ENCODE measurements at places on chromosomes 11 and 22.
A peak's percentile ranks its signal among the peaks of the same experiment; 100 is the strongest.

DNA sequence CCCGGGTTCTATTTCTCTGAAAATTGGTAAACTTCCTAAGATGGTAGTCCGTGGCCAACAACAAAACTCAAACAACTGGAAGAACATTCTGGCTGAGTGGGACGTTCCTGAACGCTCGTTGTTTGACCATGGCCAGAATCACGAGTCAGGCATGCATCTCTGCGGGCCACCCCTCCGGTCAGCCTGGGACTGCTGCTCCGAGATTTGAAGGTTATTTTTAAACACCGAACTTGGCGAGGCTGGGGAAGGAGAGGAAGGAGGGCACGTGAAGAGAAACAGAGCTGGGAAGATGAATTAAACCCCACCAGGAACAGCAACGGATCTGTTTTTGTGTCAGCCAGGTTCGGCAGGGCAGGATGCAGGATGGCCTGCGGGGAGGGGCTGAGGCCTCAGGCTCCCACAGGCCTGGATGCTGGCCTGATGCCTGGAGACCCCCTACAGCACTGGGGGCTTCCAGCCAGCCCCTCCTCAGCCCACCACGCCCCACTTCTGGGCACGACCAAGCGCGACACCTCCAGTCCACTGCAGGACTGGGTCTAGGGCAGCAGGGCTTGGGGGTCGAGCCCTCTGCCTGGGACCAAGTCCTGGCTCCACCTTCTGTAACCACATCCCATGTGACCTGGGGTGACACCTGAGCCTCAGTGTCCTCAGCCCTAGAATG lies 5.1 kb downstream of the SHISAL1 start:
- no peak for DNase-seq

GRCh38 chr22:27420817-27421361 lies 380.7 kb downstream of the MN1 start:
- DNase-seq, result peak; percentile 85

GRCh38 chr22:50269970-50270665 lies at the start of gene MAPK11:
Gene MAPK11, minus strand, starts transcription at chr22:50270380. Its CDS starts 88 bp downstream, at chr22:50270292.
- DNase-seq, result no peak

DNA sequence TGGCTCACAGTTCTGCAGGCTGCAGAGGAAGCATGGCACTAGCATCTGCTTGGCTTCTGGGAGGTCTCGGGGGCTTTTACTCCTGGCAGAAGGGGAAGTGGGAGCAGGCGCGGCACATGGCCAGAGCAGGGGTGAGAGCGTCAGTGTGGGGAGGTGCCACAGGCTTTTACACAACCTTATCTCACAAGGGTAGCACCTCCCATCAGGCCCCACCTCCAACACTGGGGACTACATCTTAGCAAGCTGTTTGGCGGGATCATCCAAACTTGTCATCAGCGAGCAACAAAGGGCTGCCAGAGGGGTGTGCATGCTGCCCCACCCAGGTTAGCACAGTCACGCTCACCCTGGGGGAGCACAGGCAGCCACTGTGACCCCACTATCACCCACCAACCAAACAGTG lies 18.9 kb upstream of the YPEL1 start:
- no peak for DNase-seq

- DNase-seq, result no peak
These were observed 179.7 kb downstream of the IGLL1 start for GRCh38 chr22:23400286-23400981.

GRCh38 chr22:32411402-32411801 lies 645 bp downstream of the RTCB start:
- no peak for DNase-seq

DNA sequence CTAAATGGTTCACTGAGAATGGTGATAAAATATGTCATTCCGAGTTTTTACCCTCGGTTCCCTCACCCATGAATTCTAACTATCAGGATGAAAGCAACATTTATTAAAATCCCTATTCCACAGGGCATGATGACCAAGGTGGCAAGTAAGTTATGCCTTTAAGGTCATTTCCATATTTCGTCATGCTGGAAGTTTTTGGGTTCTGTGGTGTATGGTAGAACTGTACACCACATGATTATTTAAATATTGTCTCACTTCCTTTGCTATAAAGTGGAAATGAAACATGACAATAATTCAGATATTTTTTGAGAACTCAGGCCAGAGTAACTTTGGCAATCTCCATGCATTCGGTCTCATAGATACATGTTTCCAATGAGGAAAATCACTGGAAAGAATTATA lies 68.5 kb upstream of the CARD18 start:
- no peak for DNase-seq

DNA sequence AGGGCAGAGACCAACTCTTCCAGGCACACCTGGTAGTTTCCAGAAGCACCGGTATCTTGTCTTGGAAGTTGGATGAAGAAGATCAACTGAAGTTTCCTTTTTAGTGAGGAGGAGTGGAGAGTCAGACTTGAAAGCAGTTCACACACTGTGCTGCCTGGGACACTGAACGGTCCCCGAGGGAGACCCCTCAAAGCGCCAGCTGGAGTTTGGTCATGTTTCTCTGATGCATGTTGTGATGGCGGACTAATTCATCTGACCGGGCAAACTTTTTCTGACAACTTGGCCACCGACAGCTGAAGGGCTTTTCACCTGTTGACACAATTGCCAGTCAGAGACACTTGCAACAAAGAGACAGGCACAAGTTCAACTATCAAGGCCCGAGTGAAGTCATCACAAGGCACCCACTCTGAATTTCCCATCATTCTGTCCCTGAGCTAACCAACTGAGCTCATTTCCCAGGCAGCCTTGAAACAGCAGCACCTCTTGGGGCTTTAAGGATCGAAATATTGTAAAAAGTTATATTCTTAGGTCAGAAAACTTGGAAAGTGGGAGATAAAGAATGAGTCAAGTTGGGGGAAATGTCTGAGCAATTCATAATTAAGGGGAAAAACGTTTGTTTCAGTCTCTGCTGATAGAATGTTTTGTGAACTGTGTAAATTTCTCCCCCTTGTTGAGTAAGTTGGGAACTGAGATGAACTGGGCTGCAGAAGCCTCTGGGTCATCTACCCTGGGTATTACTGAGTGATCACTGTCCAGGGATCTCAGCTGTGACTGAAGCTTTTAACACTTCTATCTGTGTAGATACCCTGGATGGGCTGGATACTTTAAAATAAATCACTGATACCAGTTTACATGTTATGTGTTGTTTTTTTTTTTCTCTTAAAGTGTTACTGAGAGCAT lies 46.2 kb downstream of the WT1 start:
- no peak for DNase-seq

DNA sequence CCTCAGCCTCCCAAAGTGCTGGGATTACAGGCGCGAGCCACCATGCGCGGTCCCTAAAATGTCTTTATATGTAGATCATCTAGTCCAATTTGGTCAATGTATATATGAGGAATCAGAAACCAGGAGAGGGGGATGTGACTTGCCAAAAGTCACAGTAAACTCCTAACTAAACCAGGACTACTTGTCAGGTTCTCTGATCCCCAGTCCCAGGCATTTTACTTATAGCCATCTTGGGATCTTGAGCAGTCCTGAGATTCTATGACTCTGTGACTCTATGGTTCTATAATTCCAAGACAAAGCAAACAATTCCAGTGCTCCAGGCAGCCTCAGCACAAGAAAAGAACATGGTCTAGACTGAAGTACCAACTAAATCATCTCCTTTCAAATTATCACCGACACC lies at the start of gene MS4A5:
Gene MS4A5, plus strand, starts transcription at position 301 of the 400 bp plus-strand sequence. CDS start 103 bp downstream, outside the sequence.
- DNase-seq, result no peak

GRCh38 chr22:22705328-22706100 lies 61.1 kb downstream of the GGTLC2 start:
- DNase-seq, result no peak

- no peak for DNase-seq
These were observed 558.5 kb downstream of the MIAT start for GRCh38 chr22:27215871-27216270.

DNA sequence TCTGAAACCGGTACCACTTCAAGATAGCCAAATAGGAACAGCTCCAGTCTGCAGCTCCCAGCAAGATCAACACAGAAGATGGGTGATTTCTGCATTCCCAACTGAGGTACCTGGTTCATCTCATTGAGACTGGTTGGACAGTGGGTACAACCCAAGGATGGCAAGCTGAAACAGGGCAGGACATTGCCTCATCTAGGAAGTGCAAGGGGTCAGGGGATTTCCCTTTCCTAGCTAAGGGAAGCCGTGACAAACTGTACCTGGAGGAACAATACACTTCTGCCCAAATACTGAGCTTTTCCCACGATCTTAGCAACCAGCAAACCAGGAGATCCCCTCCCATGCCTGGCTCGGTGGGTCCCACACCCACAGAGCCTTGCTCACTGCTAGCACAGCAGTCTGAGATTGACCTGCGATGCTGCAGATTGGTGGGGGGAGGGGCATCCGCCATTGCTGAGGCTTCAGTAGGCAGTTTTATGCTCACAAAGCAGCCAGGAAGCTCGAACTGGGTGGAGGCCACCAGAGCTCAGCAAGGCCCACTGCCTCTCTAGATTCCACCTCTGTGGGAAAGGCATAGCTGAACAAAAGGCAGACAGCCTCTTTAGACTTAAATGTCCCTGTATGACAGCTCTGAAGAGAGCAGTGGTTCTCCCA lies 59.9 kb upstream of the C11orf58 start:
- DNase-seq, result no peak

- no peak for DNase-seq
These were observed 32.2 kb downstream of the RPL3 start for GRCh38 chr22:39287076-39287725.

- peak; percentile 54 for DNase-seq
These were observed 19.7 kb upstream of the DNAJB13 start for GRCh38 chr11:73931039-73931645.

- DNase-seq, result no peak
These were observed 118.6 kb downstream of the HIPK3 start for GRCh38 chr11:33375688-33376311.

GRCh38 chr11:44970293-44970692 lies 19.6 kb upstream of the TP53I11 start:
- DNase-seq, result no peak

DNA sequence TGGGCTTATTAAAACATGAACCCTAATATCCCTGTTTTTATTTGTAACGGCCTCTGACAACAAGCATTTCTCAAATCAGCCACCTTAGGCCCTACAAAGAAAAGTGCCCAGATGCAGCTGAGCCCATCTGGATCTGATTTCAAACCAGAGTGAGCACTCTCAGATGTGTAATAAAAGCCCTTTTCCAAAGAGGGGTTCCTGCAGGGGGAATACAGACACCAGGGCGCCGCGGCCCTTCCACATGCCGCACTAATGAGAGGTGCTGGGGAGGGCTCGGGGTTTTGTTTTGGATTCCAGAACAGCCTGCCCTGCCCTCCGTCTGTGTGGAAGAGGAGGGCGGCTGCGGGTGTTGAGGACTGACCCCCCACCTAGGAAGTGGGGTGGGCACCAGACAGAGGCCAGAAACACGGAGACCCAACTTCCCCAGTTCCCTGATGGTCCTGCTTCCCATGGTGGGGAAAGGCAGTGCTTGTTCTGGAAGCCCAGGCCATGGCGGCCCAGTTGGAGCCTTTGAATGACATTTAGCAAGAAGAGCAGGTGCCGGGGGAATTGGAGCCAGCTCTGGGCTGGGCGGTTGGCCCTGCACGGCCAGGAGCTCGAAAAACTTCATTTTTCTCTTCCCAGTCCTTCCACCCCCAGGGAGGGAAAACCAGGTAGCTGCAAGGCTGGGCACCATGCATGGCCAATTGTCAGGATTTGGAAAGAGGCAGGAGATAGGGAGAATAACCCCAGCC lies 63.7 kb downstream of the MACROD1 start:
- DNase-seq, result no peak

DNA sequence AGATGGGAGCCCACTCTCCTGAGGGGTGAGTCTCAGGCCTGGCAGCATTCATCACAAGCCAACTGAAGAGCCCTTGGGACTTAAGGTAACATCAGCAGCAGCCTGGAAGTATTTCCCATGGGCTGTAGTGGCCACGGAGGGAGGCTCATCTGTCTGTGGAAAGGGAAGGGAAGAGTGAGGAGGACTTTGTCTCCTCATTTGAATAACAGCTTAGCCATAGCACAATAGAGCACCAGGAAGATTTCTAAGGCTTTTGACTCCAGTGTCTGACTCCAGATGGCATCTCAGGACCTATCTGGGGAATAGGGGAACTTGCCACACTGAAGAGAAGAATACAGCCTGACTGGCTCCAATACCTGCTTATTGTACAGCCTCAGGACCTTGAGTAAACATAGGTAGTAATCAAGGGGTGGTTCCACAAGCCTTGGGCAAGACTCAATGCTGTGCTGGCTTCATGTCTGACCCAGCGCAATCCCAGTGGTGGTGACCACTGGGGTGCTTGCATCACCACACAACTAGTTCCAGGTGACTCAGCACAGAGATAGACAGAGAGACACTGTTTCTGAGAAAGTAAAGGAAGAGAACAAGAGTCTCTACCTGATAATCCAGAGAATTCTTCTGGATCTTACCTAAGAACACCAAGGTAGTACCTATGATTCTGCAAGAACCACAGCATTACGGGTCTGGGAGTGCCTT lies 510.5 kb upstream of the CCDC179 start:
- no peak for DNase-seq

DNA sequence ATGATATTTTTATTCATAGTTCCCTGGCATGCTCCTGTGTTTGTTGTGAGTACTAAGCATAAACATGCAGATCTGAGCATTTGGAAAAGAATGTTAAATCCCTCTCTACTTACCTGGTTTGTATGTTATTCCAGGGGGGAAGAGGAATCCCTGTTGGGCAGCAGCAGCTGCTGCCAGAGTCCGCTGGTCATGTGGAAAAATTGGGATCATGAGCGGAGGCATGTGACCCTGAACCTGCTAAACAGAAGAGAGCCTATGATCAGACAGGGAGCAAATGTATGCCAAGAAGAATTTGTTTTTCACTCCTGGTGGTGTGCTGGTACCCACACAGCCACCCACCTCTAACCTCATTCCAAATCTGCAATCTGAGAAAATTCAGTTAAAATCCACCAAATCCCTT lies 244.7 kb downstream of the SOX6 start:
- no peak for DNase-seq

GRCh38 chr11:35135222-35135621 lies 3.7 kb upstream of the CD44 start:
- DNase-seq, result no peak

DNA sequence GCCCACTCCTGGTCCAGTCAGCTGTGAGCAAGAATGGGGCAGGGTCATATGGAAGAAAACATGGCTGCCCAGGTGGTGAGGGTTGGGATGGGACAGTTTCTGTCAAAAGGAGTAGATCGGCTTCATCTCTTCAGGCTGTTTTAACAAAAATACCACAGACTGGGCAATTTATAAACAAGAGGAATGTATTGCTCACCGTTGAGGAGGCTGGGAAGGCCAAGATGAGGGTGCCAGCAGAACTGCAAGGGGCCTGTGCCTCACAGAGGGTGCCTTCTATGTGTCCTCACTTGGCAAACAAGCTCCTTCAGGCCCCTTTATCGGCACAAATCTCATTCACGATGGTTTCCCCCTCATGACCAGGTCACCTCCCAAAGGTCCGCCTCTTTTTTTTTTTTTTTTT lies 18.1 kb upstream of the RELT start:
- DNase-seq, result no peak

Data from AG04450 (cell line).